ENCODE measurements at places on chromosomes 1 and 21. TPM values are rescaled to one million over a fixed set of nuclear protein-coding genes. Genes with fewer than 3 reads are reported as not detected.

DNA sequence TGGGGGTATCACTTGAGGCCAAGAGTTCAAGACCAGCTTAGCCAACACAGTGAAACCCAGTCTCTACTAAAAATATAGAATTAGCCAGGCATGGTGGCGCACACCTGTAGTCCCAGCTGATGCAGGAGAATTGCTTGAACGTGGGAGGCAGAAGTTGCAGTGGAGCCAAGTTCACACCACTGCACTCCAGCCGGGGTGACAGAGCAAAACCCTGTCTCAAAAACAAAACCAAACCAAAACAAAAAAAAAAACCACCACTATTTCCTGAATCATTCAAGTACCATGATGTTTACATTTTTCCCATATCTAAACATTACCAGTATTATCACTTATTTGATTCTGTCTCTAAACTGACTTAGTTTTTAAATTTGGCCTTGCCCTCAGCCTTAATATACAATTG, 29.5 kb downstream of the TUT4 start:
- no peak overlapping the region for H3K27ac ChIP-seq
- DNase-seq, result no peak
- no peak overlapping the region for H3K4me3 ChIP-seq
- no peaks in the 10 kb centered on the region for H3K4me1 ChIP-seq

- no peak for DNase-seq
- no peak overlapping the region for H3K4me3 ChIP-seq
- no peaks in the 10 kb centered on the region for H3K36me3 ChIP-seq
- no peak overlapping the region for H3K27ac ChIP-seq
- no peaks in the 10 kb centered on the region for H3K27me3 ChIP-seq
- peaks cover 18% of the 10 kb centered on the region for H3K4me1 ChIP-seq
These were observed 89.2 kb downstream of the ADARB1 start for GRCh38 chr21:45163413-45164123.

- no peak overlapping the region for H3K4me3 ChIP-seq
- no peak for DNase-seq
- no peaks in the 10 kb centered on the region for H3K4me1 ChIP-seq
- H3K27me3 ChIP-seq, result no peaks in the 10 kb centered on the region
- no peaks in the 10 kb centered on the region for H3K36me3 ChIP-seq
- H3K27ac ChIP-seq, result no peak overlapping the region
These were observed 32.1 kb downstream of the GRHL3 start for GRCh38 chr1:24351247-24351646.

- H3K36me3 ChIP-seq, result no peaks in the 10 kb centered on the region
- no peak overlapping the region for H3K27ac ChIP-seq
- H3K4me1 ChIP-seq, result peaks cover 7% of the 10 kb centered on the region
- H3K4me3 ChIP-seq, result no peak overlapping the region
These were observed 26.2 kb upstream of the ZBTB21 start for GRCh38 chr21:42036313-42036712.

- H3K27ac ChIP-seq, result no peak overlapping the region
- no peak overlapping the region for H3K4me3 ChIP-seq
These were observed 209.2 kb downstream of the KCTD3 start for GRCh38 chr1:215776336-215776735.

DNA sequence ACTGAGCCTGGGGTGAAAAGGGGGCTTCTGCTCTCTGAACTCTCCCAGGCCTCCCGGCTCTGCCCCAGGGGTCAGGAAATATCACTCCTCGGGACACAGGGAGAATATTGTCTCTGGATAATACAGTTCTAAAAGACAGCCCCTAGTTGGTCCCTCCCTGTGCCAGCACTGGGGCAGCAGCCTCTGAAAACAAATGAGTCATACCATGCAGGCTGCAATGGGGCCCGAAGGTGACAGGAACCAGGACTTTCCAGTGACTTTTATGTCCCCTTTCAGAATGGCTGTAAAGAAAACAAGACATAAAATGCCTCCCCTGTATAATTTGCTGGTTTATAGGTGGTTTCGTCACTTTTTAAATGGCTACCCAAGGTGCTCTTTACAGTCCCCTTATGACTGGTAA, 360.0 kb downstream of the NPHP4 start:
- H3K36me3 ChIP-seq, result no peaks in the 10 kb centered on the region
- H3K4me1 ChIP-seq, result no peaks in the 10 kb centered on the region
- H3K27me3 ChIP-seq, result peaks cover 16% of the 10 kb centered on the region

DNA sequence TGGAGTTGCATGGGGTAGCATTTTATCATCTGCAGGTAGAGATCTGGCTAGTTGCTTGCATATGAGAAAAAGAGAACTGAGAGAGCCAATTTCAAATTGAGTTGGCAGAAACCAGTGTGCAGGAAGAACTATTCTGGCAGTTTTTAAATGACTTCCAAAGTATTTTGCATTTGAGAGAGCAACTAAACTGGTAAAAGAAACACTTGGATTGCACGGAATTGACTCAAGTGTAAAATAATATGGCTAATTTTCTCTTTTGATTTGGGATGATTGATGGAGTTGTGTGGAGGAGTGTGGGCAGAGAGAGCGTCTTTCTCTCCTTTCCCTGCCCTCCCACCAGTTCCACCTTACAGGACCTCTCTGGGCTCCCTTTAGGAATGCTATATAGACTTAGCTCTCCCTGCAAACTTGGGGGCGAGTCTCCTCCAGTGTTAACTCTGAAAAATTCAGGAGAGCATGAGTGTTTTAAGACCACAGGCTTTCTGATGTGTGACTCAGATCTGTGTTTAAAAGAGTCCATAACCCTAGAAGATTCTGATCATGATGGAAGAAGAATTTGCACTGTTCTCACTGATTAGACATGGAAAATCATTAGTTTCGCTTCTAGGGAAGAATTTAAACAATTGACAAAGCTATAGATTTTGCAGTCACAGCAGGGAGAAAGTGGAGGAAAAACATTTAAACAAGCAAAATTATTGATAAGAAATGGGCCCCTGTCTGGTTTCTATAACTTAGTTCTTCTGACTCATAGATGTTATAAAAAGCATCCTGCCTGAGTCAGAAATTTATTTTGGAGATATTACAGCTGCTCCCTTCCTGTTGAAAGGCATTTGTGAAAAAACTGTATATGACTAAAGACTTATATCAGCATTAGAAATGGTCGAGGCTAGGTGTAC, 24.9 kb upstream of the CTBS start:
- no peak overlapping the region for H3K4me3 ChIP-seq
- no peaks in the 10 kb centered on the region for H3K4me1 ChIP-seq
- no peak overlapping the region for H3K27ac ChIP-seq
- H3K36me3 ChIP-seq, result no peaks in the 10 kb centered on the region

GRCh38 chr1:248686815-248687214, 15.8 kb downstream of the OR14I1 start:
- H3K36me3 ChIP-seq, result no peaks in the 10 kb centered on the region
- H3K4me3 ChIP-seq, result no peak overlapping the region
- H3K27ac ChIP-seq, result no peak overlapping the region
- no peaks in the 10 kb centered on the region for H3K4me1 ChIP-seq
- H3K27me3 ChIP-seq, result peaks cover 18% of the 10 kb centered on the region

Gene OR2G6
- not detected for total RNA-seq

DNA sequence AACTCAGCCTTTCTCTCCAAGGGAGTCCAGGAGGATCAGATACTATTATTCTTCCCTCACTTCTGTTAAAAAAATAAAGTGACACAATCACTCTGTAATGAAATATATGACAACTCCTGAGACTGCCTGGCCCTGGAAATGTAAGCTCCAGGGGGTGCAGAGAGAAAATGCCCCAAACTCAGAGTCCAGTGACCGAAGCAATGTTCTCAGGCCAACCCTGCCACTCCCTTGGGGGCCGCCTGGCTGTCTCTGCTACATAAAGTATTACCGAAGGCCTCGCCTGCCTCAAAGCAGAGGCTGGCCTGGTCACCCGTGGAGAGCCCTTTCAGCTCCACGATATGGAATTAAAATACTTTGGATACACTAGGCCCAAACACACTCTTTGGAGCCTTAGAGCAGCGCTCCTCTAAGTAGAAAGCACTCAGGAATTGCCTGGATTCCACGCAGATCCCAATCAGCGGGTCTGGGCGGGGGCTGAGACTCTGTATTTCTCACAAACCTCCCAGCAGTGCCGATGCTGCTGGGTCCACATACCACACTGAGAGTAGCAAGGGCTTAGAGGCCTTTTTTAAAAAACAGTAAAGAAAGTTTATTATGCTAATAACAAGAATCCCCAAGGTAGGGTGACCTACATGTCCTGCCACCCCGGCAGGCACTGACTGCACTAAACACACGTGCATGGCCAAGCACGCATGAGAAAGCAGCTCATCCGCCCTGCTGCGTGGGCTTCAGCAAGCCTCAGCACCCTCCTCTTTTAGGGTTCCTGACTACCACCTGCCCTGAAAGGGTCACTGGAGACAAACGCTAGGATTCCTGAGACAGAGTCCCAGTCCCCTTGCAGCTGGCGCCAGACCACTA, 31.1 kb downstream of the TMCO4 start:
- no peak overlapping the region for H3K4me3 ChIP-seq
- DNase-seq, result no peak
- peaks cover 57% of the 10 kb centered on the region for H3K4me1 ChIP-seq
- no peaks in the 10 kb centered on the region for H3K36me3 ChIP-seq
- no peak overlapping the region for H3K27ac ChIP-seq

- H3K36me3 ChIP-seq, result no peaks in the 10 kb centered on the region
- no peak overlapping the region for H3K4me3 ChIP-seq
- no peak for DNase-seq
- no peak overlapping the region for H3K27ac ChIP-seq
- H3K27me3 ChIP-seq, result no peaks in the 10 kb centered on the region
- H3K4me1 ChIP-seq, result no peaks in the 10 kb centered on the region
These were observed 616.5 kb upstream of the RGS18 start for GRCh38 chr1:191541758-191542157.

Gene IER5
- total RNA-seq, result 25.5 TPM

Gene HTR1D
- 0.20 TPM for total RNA-seq

DNA sequence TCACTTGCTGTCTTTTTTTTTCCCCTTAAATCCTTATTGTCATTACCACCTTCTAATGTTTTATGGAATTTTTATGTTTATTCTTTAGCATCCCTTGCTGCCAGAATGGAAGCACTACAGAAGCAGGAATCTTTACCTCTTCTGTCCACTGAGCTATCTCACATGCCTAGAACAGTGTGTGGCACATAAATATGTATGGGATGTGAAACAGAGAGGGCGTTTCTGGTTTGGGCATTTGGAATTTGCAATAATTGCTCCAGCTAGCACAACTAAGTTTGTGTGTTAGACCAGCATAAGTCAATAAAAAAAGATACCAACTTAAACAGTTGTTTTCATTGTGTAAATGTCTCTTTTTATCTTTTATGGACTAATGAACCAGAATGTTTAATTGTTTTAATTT, 330.8 kb downstream of the DISC1 start:
- H3K27ac ChIP-seq, result no peak overlapping the region
- no peak overlapping the region for H3K4me3 ChIP-seq
- H3K4me1 ChIP-seq, result no peaks in the 10 kb centered on the region

GRCh38 chr1:38559446-38560165, 300.0 kb downstream of the RRAGC start:
- H3K27me3 ChIP-seq, result no peaks in the 10 kb centered on the region
- no peaks in the 10 kb centered on the region for H3K4me1 ChIP-seq
- H3K36me3 ChIP-seq, result no peaks in the 10 kb centered on the region

- DNase-seq, result no peak
- H3K4me3 ChIP-seq, result no peak overlapping the region
- no peaks in the 10 kb centered on the region for H3K36me3 ChIP-seq
These were observed 176.7 kb downstream of the TRIM33 start for GRCh38 chr1:114334297-114334696.

DNA sequence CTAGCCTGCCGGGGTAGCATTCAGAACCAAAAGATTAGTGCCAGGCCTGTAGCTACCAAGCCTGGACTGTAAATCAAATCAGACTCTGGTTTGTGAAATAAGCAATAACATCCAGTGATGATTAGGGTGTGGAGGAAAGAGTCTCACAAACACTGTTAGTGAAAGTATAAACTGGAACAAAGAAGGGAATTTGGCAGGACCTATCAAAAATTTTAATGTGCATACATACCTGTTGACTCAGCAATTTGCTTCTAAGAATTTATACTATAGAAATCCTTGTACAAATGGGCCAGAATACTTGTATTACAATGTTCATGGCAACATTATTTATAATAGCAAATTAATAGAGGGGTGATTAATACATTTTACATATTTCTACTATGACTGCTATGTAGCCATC, 109.8 kb upstream of the WARS2 start:
- no peak overlapping the region for H3K27ac ChIP-seq
- H3K27me3 ChIP-seq, result no peaks in the 10 kb centered on the region
- no peaks in the 10 kb centered on the region for H3K36me3 ChIP-seq
- no peak overlapping the region for H3K4me3 ChIP-seq

- H3K4me1 ChIP-seq, result peaks cover 26% of the 10 kb centered on the region
- H3K4me3 ChIP-seq, result no peak overlapping the region
- peak; percentile 36 for DNase-seq
- peak overlapping the region; percentile 66 for H3K27ac ChIP-seq
These were observed 37.4 kb downstream of the PAX7 start for GRCh38 chr1:18668046-18668445.

GRCh38 chr1:230086151-230086550, 19.1 kb downstream of the GALNT2 start:
- H3K4me1 ChIP-seq, result peaks cover 41% of the 10 kb centered on the region
- H3K4me3 ChIP-seq, result no peak overlapping the region
- no peaks in the 10 kb centered on the region for H3K36me3 ChIP-seq
- no peaks in the 10 kb centered on the region for H3K27me3 ChIP-seq
- H3K27ac ChIP-seq, result no peak overlapping the region

GRCh38 chr21:15706696-15707095, 23.1 kb upstream of the USP25 start:
- no peaks in the 10 kb centered on the region for H3K36me3 ChIP-seq
- H3K27me3 ChIP-seq, result no peaks in the 10 kb centered on the region
- no peak overlapping the region for H3K4me3 ChIP-seq
- H3K4me1 ChIP-seq, result no peaks in the 10 kb centered on the region
- no peak overlapping the region for H3K27ac ChIP-seq
- DNase-seq, result no peak

GRCh38 chr21:46454142-46454541, 4.5 kb upstream of the DIP2A start:
- no peak for DNase-seq
- H3K27ac ChIP-seq, result no peak overlapping the region
- no peak overlapping the region for H3K4me3 ChIP-seq
- peaks cover 23% of the 10 kb centered on the region for H3K4me1 ChIP-seq

GRCh38 chr1:225465793-225466517, 38.1 kb upstream of the LBR start:
- H3K36me3 ChIP-seq, result no peaks in the 10 kb centered on the region
- H3K4me1 ChIP-seq, result peaks cover 38% of the 10 kb centered on the region
- no peak overlapping the region for H3K4me3 ChIP-seq
- DNase-seq, result no peak
- peak overlapping the region; percentile 40 for H3K27ac ChIP-seq

DNA sequence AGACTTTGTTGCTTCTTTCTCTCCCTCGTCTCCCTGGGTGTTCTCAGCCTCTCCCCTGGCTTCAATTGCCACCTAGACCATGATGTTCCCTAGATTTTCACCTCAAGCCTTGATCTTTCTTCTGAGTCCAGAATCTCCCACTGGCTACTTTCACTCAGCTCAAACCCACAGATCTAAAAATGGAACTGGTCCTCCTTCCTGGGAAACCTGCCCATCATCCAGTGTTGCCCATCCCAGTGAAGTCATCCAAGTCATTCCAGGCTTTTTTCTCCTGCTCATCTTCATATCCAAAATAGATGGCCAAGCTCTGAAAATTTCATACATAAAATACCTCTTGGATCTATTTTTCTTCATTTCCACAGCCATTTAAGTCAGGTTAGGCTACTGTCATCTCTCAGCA, 347.4 kb downstream of the KCNH1 start:
- peaks cover 43% of the 10 kb centered on the region for H3K27me3 ChIP-seq
- DNase-seq, result no peak
- H3K4me1 ChIP-seq, result no peaks in the 10 kb centered on the region
- no peak overlapping the region for H3K27ac ChIP-seq

Data from A673 (cell line).